ENCODE measurements at places on chromosomes 7 and 10.

GRCh38 chr10:71236286-71236685, 23.9 kb downstream of the UNC5B start:
- no peak for DNase-seq

GRCh38 chr7:90617442-90617841, 21.3 kb downstream of the CDK14 start:
- no peak for DNase-seq

GRCh38 chr10:79904671-79905321, 44.1 kb downstream of the SFTPD start:
- no peak for DNase-seq

GRCh38 chr7:19099194-19099593, 18.2 kb downstream of the TWIST1 start:
- DNase-seq = no peak

DNA sequence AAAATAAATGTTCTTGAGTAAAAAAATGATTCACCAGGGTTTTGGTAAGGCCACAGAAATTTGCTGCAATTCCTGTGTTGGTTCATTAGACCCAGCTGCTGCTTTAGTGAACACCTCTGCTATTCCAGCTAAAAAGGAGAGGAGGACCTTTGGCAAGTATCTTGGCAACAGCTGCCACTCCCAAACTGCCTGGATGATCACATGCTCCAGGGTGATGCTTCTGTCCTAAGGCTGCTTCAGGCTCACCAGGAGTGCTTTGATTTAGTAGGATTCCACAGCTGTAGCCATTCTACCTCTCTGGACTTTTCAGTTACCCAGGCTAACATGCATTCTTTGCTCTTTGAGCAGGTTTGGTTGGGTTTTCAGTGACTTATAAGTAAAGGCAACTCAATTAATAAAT, 82.6 kb upstream of the NPVF start:
- DNase-seq = no peak

- no peak for DNase-seq
These were observed 18.5 kb upstream of the SAR1A start for GRCh38 chr10:70188768-70189167.

- no peak for DNase-seq
These were observed 70.3 kb upstream of the MXI1 start for GRCh38 chr10:110137142-110137545.

DNA sequence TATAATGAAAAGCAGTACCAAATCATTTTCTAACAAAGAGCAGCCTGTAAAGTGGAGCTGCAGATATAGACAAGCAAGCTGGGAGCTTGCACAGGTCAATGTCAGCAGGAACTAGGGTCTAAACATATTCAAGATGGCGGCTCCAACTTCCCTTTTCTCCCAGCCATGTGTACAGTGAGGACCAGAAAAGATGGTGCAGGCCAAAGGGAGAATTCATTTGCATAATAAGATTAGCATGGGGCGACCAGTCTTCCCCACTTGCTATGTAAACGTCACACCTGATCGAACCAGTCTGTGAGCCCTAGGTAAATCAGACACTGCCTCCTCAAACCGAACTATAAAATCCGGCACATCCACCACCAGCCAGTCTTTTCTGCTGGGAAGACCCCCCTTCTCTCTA, 4.4 kb upstream of the RAPGEF5 start:
- DNase-seq = no peak

DNA sequence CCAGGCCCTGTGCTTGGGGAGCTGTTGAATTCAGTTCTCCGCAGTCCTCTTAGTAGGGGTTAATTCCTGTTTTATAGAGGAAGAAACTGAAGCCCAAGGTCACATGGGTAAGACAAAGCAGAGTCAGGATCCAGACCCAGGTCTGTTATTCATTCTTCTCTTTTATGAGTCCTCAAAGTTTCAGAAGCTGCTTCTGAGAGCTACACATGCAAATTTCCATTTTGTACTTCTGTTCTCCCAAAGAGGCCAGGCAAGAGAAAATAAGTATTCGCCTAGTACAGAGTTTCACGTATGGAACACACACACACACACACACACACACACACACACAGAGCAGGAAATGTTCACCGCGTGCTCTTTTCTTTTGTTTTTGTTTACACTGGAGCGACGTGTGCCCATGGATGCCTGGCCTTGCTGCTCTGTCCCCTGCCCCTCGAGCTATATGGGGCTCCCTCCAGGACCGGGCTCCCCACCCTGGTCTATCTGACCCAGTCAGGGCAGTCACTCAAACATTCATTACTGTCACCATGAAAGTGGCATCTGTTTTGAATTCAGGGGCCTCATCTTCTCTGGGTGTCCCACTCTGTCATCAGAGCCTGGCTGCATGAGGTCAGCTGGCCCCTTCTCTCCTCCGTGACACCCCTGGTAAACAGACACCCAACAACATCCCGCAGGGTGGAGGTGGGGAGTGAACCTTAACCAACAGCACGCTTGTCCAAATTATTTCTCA, 84.4 kb downstream of the TNS3 start:
- DNase-seq = no peak

GRCh38 chr7:37491919-37492694, 43.4 kb upstream of the ELMO1 start:
- DNase-seq = no peak

GRCh38 chr7:14858410-14858809, 44.1 kb downstream of the DGKB start:
- DNase-seq = no peak

- peak; percentile 51 for DNase-seq
These were observed 286.9 kb downstream of the KCNMA1 start for GRCh38 chr10:77350711-77351119.

- DNase-seq = no peak
These were observed 141.3 kb upstream of the ZMIZ1 start for GRCh38 chr10:78927257-78927995.

GRCh38 chr7:24477398-24478136, 95.7 kb upstream of the PALS2 start:
- DNase-seq = no peak

DNA sequence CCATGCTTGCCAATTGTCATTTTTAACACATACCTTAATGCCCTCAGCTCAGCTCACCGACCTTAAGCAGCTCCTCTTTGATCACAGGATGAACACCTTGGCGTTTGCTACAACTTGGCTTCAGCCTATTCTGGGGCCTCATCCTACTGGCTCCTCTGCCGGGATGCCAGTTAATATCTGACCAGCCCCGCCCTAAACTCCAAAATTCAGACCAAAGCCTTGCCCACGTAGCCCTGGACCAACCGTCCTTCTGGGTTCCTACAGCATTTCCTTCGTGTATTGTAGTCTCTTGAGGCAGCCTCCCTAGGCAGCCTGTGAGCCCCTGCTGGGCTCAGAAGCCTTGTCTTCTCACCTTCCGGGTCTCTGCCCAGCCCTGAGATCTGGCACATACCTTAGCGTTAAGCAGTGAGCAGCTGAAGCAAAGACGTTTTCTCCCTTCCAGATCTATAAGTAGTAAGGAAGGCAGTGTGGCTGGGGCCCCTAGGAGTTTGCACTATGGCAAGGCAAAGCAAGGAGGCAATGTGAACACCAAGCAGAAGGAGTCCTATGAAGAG, 836 bp downstream of the ENO4 start:
- no peak for DNase-seq

DNA sequence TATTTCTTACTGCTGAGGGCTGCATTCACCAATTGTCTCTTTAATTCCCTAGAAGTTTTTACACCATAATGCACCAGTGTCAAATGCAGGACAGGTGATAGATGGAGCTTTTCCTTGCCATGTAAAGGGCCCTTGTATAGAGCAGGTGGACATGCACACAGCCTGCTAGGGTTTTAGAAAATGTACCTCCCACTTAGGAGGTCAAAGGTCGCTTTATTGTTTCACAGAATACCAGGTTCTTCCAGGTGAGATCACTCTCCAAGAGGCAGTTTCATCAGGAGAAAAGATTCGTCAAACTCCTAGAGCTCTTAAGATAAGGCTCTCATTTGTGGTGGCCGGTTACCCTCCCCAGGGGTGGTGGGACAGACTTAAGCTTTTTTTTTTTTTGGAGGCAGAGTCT, 215.8 kb downstream of the PHTF2 start:
- no peak for DNase-seq

- DNase-seq = no peak
These were observed 52.4 kb upstream of the CFAP46 start for GRCh38 chr10:132994811-132995210.

DNA sequence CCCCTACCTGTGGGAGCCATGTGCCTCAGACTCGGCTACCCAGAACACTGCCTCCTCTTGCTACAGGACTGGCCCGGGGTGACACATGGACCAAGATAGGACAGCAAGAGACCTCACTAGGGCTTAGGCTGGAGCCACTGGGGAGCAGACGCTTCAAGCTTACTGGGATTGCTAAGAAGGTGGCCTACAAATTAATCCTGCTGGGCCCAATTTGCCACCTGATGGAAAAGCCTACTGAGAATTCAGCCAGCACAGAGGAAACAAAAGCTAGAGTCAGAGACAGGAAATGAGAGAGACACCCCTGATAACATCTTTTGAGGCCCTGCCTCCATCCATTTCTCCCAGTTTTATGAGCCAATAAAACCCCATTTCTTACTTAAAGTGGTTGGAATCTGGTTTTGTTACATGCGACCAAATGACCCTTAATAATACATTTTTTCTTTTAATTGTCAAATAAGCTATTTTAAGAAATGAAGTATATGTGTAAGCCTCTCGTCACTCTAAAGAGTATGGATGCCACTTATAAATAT, 282.1 kb downstream of the CXCL12 start:
- DNase-seq = no peak

Data from stimulated activated effector memory CD8-positive, alpha-beta T cell treated with anti-CD3 and anti-CD28 coated beads, Interleukin-12 subunit alpha, Interleukin-12 subunit beta, amount 100 ng/mL, for 72 hours (primary cell).